ENCODE measurements at places on chromosomes 5 and 9.

DNA sequence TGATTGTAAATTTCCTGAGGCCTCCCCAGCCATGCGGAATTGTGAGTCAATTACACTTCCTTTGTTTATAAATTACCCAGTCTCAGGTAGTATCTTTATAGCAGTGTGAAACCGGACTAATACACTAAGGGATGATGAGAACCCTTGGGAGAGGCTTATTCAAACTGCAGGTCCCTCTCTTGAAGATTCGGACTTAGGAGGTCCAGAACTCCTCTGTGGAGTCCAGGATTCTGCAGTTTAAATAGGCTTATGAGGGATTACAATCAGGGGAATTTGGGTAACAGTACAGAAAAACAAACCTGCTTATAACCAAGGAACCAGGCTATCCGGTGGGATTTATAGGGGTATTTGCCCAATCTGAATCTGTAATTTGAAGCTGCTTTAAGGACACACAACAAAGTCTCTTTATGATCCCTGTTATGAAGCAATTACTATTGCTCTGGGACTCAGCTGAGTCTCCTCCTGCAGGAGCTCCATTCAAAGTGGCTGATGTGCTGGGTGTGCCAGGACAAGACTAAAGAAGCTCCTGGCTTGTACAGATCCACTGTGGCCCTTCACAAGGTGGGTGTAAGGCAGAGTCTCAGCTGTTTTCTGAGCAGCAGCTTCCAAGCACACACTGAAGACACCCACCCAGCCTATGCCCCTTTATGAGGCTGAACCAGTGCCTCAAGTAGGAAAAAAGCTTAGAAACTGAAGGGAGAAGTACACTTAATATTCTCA, 41.8 kb upstream of the LHFPL2 start:
- DNase-seq = no peak

DNA sequence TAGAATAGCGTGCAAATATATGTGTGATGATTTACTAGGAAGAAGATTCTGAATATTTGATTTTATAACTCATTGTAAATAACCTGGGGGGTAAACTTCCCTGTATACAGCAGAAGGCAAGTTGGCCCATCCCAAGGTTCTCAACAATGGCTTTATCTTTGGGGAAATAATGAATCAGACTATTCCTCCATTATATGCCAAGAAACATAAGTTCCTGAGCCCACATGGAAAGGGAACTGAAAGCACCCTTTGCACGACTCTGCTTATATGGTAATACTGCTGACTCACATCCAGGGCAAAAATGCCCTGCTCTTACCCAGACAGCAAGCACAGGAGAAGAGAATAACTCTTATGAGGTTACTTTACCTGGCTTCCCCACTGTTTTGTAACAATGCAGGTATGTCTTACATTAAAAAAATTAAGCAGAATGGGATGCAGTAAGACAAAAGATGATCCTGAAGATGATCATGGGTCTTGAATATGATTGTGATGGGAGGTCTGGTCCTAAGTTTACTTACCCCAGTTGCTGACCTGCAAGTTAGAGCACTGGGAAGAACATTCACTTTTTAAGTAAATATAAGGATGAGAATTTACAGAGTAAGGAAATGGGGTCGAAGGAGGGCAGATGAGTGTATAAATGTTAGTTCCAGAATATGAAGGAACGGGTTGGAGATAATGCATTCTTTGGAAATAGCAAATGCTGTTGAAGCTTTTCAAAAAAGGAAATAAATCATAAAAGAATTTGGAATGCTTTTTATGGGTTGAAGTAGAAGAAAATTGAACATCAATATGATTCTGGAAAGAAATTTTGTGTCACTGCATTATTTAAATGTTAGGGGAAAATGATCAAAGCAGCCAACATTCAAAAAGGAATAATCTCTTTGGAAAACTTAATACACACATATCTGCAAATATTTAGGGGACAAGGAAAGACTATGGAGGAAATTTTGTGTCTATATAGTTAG, 428.4 kb upstream of the MPDZ start:
- DNase-seq = no peak

GRCh38 chr9:116491219-116491618, 195.9 kb upstream of the TRIM32 start:
- DNase-seq = no peak

DNA sequence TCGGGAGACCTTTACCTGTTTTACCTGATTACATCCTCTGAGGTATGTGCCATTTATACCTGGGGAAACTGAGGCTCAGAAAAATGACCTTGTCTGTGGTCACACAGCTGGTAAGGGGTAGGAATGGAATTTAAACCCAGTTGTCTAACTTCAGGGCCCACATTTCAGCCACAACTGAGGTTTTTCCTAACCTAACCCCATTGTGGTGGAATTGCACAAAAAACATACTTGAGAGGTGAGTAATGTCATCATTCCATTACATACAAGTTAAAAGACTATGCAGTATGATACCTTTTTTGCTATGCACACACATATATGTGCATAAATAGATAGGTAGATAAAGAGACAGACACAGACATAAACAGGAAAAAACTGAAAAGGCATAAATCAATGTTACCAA, 14.1 kb downstream of the FGF1 start:
- no peak for DNase-seq

DNA sequence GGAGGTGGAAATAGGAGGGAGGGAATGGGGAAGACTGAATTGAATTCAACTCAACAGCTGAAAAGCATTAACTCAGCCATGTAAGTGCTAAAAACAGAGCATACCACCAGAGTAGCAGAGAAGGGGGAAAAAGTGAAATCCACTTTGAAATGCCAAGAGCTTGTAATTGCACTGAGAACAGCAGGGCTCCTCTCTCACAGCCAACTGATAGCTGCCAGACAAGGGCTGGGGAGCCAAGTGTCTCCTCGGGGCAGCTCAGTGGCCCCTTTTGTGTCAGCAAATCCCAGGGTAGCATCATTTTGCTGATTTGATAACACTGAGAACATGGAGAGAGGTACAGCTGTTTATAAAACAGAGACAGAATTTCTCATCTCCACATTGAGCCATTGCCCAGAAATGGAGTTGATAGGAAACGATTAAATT, 182.5 kb downstream of the FRMD3 start:
- no peak for DNase-seq

- no peak for DNase-seq
Measured at GRCh38 chr5:34062419-34062818, 19.4 kb upstream of the C1QTNF3 start.

DNA sequence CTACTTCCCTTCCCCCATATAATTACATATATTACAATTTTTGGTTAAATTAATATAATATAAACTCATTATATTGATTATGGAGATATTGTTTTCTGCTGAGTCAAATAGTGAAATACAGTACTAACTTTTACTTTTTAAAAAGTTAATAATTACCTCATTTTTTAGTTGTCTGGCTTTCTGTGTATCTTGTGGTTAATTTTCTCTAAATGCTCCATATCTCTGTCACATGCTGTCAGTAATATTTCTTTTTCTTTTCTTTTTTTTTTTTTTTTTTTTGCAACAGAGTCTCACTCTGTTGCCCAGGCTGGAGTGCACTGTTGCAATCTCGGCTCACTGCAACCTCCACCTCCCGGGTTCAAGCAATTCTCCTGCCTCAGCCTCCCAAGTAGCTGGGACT, 23.2 kb downstream of the STX17 start:
- DNase-seq = no peak

GRCh38 chr5:39928709-39929108, 503.9 kb upstream of the DAB2 start:
- DNase-seq = no peak

DNA sequence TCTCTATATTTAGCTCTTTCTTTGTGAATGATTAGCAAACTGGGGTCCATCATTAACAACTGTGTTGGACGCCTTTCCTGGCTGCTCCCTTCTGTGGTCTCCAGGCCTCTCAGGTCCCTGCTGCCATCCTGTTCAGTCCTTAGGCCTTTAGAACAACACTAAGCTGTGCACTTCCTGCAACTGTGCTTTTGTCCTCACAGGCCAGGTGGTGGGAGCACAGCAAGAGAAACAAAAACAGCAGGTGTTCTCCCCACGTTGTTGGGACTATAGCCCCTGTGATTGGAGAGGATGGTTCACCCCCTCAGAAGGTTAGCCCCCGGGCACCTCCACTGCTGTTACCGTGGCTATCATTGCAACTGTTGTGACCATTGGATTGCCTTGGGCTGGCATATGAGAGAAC, 41.7 kb upstream of the CLINT1 start:
- DNase-seq = no peak

DNA sequence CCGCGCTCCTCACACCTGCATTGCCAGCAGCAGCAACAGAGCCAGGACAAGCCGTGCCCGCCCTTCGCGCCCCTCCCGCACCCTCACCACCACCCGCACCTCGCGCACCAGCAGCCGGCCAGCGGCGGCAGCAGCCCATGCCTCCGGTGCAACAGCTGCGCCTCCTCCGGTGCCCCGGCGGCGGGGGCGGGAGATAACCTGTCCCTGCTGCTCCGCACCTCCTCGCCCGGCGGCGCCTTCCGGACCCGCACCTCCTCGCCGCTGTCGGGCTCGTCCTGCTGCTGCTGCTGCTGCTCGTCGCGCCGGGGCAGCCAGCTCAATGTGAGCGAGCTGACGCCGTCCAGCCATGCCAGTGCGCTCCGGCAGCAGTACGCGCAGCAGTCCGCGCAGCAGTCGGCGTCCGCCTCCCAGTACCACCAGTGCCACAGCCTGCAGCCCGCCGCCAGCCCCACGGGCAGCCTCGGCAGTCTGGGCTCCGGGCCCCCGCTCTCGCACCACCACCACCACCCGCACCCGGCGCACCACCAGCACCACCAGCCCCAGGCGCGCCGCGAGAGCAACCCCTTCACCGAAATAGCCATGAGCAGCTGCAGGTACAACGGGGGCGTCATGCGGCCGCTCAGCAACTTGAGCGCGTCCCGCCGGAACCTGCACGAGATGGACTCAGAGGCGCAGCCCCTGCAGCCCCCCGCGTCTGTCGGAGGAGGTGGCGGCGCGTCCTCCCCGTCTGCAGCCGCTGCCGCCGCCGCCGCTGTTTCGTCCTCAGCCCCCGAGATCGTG, 517 bp downstream of the KCNN2 start:
- DNase-seq = no peak

DNA sequence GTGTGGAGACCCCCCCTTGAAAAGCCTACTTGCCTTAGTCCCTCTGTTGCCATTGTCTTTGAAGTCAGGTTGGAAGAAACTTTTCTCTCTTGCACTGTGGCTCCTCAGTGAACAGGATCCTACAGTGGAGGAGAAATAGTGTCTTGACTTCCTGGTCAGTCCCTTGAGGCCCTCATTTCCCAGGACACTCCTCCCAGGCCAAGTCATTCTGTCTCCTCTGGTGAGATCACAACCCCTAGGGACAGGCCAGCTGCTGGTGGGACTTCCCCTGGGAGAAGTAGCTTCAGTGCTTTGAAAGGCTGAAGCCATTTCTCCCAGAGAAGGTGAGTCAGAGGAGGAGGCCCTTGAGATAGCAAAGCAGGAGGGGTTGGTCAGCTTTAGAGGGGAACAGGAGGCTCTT, 10.1 kb upstream of the GRIA1 start:
- DNase-seq = no peak

DNA sequence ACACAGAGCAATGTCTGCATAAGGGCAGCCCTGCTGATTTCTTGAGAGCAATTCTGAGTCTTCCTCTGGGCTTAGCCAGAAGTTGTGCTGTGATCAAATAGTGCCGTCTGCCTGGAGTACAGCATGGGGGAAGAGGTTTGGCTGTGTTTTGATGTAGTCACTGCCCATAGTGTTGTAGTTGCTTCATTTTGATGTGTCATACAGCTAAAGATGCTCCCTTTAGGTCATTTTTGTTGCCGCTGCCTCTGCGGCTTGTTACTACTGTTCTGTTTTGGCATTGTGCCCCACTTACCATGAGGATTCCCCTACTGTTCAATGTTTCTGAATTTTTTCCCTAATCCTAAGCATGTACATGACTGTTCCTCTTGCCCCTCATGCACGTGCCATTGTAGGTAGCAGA, 23.0 kb downstream of the SLC36A1 start:
- peak; percentile 26 for DNase-seq

DNA sequence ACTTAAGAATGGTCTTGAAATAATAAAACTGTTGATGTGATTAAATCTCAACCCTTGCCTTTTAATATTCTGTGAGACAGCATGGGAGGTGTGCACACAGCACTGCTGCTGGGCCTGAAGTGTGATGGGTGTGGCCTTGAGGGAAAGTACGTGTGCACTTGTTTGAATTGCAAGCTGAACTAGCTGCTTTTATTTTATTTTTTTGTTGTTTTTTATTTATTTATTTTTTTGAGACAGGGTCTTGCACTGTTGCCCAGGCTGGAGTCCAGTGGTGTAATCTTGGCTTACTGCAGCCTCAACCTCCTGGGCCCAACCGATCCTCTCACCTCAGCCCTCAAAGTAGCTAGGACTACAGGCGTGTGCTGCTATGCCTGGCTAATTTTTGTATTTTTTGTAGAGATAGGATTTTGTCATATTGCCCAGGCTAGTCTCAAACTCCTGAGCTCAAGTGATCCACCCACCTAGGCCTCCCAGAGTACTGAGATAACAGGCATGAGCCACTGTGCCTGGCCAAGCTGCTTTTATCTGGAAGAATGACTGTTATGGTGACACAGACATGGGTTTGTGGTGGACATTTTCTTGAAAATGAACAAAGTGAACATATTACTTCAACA, 58.9 kb downstream of the GPR107 start:
- no peak for DNase-seq

DNA sequence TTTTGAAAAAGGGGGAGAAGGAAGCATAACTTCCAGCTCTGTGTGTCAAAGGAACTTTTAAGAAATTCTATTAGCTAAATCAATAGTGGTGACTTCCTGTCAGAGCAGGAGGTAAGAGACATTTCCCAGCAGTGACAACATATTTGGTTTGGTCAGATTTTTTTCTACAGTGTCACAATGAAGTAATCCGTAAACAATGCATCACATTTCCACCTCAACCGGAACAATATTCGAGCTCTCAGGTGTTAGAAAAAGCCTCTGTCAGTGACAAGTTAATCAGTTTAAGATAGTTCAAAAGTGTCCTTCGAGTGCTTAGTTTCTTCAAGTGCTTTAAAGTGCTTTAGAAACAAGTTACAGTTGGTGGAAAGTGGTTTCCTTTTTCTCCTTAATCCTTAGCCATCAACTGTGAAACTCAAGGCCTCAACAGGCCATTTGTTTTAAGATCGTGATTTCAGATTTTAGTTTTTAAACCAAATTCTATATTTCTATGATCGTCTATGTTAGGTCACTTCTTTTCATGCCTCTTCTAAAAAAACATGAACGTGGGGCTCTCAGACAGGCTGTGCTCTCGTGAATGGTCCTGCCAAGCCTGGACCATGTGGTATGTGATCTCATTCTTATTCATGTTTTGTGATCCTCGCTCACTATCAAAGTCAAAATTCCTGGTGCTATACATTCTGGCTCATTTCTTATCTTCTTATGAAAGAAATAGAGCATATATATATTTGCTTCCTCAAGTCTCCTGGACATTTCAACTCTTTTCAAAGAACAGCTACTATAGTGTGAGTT, 181.9 kb upstream of the HMHB1 start:
- DNase-seq = no peak

GRCh38 chr5:168916266-168916665, 337.1 kb upstream of the PANK3 start:
- no peak for DNase-seq
